ENCODE measurements at places on chromosomes 4 and X. TPM values are rescaled to one million over a fixed set of nuclear protein-coding genes. Genes with fewer than 3 reads are reported as not detected.

GRCh38 chr4:128917781-128918180 is 108.3 kb downstream of the JADE1 start:
- no peak for DNase-seq

DNA sequence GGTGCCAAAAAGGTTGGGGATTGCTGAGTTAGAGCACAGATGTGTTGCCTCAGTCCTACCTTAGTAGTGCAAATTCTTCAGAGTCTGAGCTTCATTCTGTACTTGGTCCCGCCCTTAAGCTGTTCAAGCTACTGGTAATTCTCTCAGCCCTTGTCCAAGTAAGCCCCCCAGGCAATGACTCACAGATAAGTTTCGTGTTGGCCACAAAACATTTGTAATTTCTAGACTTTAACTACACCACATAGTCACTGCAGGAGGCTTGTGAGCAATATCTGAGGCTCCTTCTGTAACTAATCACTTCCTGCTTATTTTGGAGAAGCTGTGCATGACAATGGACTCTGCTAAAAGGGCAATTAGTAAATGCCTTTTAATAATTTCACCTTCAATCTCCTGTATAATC is 1420.5 kb downstream of the PCDH7 start:
- no peak for DNase-seq

- DNase-seq = no peak
Measured at GRCh38 chr4:54226404-54227255, 2.5 kb upstream of the PDGFRA start.

- no peak for DNase-seq
Measured at GRCh38 chr4:87322754-87323153, at the start of gene HSD17B13. Gene HSD17B13 (minus strand): TSS chr4:87322882. CDS start chr4:87322841, 41 bp downstream.

- no peak for DNase-seq
Measured at GRCh38 chrX:105969487-105969886, 69.0 kb downstream of the SERPINA7 start.

Gene TXK
- total RNA-seq = 26.1 TPM

Data from natural killer cell treated with Interleukin-12 subunit alpha and Interleukin-12 subunit beta and Interleukin-15 and Interleukin-18, amount 100 ng/mL, for 72 hours (primary cell).